NCI-H1105 (cell line): ENCODE measurements at places on chromosomes 1 and 21.

DNA sequence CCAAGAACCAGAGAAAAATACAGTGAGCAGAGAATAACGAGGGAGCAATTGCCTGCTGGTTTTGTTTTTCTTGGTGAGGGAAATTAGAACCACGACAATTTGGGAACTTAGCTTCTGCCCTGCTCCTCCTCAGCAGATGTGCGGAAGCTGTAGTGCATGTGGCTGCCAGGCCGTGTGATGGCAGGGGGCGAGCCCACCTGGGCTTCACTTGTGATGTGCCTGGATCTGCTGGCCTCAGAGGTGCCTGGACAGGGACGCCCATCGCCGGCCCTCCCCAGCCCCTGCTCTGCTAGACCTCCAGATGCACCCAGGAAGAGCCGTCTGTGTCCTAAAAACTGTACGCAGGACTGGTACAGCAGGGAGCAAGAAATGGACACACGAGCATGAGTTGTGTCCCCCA, 28.5 kb upstream of the C1orf174 start:
- DNase-seq = no peak

- no peak for DNase-seq
These were observed 59.4 kb downstream of the RUNX3 start for GRCh38 chr1:24870551-24871195.

GRCh38 chr1:162391790-162392563, 10.4 kb downstream of the C1orf226 start:
- no peak for DNase-seq

GRCh38 chr1:6391951-6392808, 1.4 kb downstream of the ACOT7 start:
- DNase-seq = peak; percentile 16

- DNase-seq = no peak
These were observed 259.1 kb upstream of the USP24 start for GRCh38 chr1:55474168-55474786.
